Kidney (tissue), 22 donors: ENCODE measurements at places on chromosomes 13 and 19. TPM values are rescaled to one million over a fixed set of nuclear protein-coding genes. Genes with fewer than 3 reads are reported as not detected.

TMEM59L gene
- polyA plus RNA-seq: 1.5 TPM

R3HDM4 gene
- 47.4 TPM for polyA plus RNA-seq

KIR2DL3 gene
- not detected for polyA plus RNA-seq

PCDH8 gene
- polyA plus RNA-seq: not detected

KLF1 gene
- not detected for polyA plus RNA-seq

ZNF264 gene
- polyA plus RNA-seq: 4.0 TPM

IFNL1 gene
- polyA plus RNA-seq: not detected

REXO1 gene
- 12.1 TPM for polyA plus RNA-seq

CCDC8 gene
- polyA plus RNA-seq: 21.0 TPM

ZBTB7A gene
- 8.9 TPM for polyA plus RNA-seq

C19orf38 gene
- 2.4 TPM for polyA plus RNA-seq

SIGLEC11 gene
- polyA plus RNA-seq: 1.5 TPM

RNF225 gene
- polyA plus RNA-seq: not detected

ZNF772 gene
- polyA plus RNA-seq: 3.1 TPM

ZNF837 gene
- polyA plus RNA-seq: 3.6 TPM

BST2 gene
- 250 TPM for polyA plus RNA-seq

CYP4F11 gene
- 7.2 TPM for polyA plus RNA-seq

CPB2 gene
- not detected for polyA plus RNA-seq

ZNF471 gene
- polyA plus RNA-seq: 2.6 TPM

IGFL3 gene
- polyA plus RNA-seq: not detected

AMER2 gene
- not detected for polyA plus RNA-seq

UTP14C gene
- 8.8 TPM for polyA plus RNA-seq

FCER2 gene
- polyA plus RNA-seq: not detected

ATXN8OS gene
- not detected for polyA plus RNA-seq

CNN1 gene
- polyA plus RNA-seq: 42.2 TPM

BEST2 gene
- not detected for polyA plus RNA-seq

GDF15 gene
- polyA plus RNA-seq: 154 TPM

PLVAP gene
- 148 TPM for polyA plus RNA-seq

KLK3 gene
- 1.6 TPM for polyA plus RNA-seq

OCEL1 gene
- polyA plus RNA-seq: 80.1 TPM

CDX2 gene
- polyA plus RNA-seq: not detected

C1QTNF9 gene
- not detected for polyA plus RNA-seq

FGF22 gene
- 0.71 TPM for polyA plus RNA-seq

ADGRE1 gene
- 0.19 TPM for polyA plus RNA-seq

EPN1 gene
- 138 TPM for polyA plus RNA-seq

LILRB4 gene
- 1.8 TPM for polyA plus RNA-seq

FCAR gene
- not detected for polyA plus RNA-seq

TNNI3 gene
- polyA plus RNA-seq: 1.7 TPM

UHRF1 gene
- polyA plus RNA-seq: 0.19 TPM

RFXAP gene
- polyA plus RNA-seq: 2.3 TPM

CNN2 gene
- polyA plus RNA-seq: 64.1 TPM

TSEN34 gene
- 51.0 TPM for polyA plus RNA-seq

CRX gene
- polyA plus RNA-seq: not detected
